ENCODE measurements at places on chromosomes 1 and 21.
A peak's percentile ranks its signal among the peaks of the same experiment; 100 is the strongest.

DNA sequence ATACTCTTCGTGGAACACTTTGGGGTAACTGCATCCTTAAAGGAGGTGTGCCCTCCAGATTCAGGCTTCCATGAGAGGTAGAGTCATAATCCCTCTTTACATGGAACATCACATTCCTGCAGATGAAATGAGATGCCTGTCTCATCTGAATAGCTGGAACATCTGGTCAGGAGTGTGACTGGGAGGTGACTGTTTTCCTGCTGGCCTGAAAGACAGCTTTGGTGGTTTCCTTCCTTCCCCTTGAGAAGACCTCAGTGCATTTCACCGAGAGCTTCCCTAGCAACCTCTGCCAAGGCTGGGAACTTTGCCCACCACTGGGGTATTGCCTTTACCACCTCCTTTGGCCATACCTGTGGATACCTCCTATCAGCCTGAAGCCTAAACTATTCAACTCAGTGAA is 46.7 kb upstream of the GUCA2A start:
- no peak for DNase-seq

DNA sequence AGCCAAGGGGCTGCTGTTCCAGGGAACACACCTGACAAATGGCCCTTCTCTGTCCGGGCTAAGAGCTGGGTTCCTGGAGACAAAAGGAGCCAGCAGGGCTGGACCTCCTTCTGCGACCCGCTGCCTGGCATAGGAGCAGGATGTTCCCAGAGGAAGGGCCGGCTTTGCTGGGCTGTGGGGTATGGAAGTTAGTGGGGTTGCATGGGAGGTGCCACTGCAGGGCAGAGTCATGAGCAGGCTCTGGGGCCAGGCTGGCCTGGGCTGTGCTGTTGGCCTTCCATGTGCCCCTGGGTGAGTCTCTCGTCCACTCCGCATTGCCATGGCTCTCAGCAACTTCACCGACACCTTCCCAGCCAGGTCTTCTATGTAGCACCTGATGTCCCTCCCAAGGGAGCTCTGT is 507.6 kb downstream of the PTPRU start:
- DNase-seq = no peak

GRCh38 chr1:173139706-173140105 is 67.4 kb downstream of the TNFSF4 start:
- DNase-seq = no peak

DNA sequence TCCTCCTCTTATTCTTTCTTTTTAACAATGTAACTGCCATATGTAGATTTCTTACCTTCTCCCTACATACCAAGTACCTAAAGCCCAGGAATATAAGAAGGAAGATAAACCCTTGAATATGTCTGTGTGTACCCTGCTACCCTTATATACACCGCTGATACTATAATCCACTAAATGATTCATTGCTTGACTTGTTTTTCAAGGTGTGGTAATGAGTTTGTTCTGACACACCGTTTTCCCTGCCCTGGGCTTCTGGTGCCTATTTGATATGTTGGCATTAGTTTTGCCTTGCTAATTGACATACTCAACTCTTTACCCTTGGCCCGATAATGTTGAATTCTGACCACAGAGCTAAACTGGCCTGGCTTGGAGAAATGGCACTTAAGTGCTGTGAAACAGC is 64.3 kb downstream of the IL23R start:
- no peak for DNase-seq

DNA sequence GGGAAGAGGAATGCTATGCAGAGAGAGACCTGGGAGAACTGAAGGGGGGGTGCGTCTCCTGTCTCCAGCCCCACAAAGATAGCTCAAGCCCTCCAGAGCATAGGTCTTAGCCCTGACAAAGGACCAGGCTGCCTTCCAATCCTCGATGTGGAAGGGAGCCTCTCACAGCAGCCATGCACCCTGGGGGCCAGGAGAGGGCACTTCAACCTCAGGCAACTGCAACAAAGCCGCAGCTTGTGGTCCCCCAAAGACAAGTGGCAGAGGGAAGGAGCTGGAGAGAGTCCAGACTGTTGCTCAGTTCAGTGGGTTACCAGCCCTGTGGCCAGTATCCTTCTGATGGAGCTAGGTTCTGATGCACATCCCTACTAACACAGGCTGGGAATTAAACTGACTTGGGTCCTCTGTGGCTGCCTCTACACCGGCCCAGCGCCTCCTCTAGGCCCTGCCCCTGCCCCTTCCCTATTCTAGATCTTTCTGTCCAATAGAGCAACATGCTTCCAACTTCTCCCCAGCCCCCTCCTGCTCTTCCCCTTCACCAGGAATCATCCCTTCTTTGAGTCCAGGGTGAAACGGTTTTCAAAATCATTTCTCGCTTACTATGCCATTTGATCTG is 100.7 kb upstream of the SPATA6 start:
- peak; percentile 81 for DNase-seq

- DNase-seq = no peak
These were observed 2.7 kb downstream of the CCDC24 start for GRCh38 chr1:43994071-43994470.

- no peak for DNase-seq
These were observed 11.6 kb downstream of the KCNK1 start for GRCh38 chr1:233625510-233625981.

DNA sequence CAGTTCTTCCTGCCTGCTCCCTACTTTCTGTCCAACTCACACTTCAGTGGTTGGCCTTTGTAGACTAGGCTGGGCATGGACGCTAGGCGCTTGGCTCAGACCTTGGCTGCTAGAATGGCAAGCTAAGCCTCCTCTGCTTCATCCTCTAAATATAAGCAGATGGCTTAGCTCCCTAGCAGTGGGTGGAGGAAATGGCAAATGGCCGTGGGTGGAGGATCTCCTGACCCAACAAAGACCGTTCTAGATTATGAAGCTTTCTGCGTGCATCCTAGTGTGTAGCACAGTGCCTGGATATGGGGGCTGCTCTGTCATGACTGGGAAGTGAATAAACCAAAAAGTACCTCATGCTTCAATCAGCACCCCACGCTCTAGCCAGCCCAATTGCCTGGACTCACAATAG is 10.4 kb upstream of the ETV3L start:
- no peak for DNase-seq

DNA sequence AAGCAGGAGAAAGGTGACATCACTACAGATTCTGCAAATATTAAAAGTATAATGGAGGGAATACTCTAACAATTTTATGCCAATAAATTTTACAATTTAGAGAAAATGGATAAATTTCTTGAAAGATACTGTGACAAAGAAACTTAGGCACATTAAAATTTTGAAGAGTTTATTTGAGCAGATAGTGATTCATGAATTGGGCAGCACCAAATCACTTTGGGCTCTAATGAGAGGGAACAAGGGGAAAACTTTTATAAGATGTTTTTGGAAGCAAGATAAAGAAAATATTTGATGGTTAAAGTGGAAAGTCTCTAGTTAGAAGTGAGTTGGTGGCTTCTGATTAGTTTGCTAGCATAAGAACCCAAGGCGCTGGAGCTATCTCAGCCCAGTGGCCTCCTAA is 55.2 kb upstream of the FMN2 start:
- no peak for DNase-seq

DNA sequence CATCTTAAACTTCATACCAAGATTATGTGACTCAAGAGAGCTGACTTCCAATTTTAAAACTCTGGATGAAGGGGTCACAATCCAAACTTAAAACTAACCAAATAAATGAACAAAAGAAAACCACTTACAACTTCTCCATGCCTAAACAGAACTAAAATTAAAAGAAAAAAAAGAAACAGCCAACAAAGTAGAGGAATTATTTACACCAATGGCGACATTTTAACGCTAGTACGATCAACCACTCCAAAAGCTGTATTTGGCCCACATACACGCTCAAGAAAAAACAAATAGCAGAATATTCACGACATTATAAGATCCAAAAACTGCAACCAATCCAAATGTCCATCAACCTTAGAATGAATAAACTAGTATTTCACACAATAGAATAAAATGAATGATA is 42.4 kb downstream of the ENAH start:
- DNase-seq = no peak

DNA sequence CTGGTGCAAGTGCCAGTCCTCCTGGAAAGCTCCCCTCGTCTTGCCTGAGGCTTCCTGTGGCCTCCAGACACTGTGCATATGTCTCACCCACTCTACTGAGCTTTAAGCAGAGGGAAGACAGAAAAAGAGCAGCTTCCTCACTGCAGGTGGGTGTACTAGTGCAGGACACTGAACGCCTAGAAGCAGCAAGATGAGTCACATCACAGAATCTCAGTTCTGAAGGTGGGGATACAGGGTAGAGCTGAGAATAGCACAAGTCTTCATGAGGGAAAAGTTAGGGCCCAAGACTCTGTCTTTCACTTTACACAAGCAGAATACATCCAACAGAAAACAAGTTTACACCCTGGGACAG is 37.4 kb downstream of the PCAT6 start:
- no peak for DNase-seq

- no peak for DNase-seq
These were observed 68.6 kb downstream of the SPAG17 start for GRCh38 chr1:118116401-118116800.

GRCh38 chr1:2538872-2539271 is 8.8 kb upstream of the HES5 start:
- no peak for DNase-seq
